ENCODE measurements at places on chromosomes 11 and 22.
A peak's percentile ranks its signal among the peaks of the same experiment; 100 is the strongest.

DNA sequence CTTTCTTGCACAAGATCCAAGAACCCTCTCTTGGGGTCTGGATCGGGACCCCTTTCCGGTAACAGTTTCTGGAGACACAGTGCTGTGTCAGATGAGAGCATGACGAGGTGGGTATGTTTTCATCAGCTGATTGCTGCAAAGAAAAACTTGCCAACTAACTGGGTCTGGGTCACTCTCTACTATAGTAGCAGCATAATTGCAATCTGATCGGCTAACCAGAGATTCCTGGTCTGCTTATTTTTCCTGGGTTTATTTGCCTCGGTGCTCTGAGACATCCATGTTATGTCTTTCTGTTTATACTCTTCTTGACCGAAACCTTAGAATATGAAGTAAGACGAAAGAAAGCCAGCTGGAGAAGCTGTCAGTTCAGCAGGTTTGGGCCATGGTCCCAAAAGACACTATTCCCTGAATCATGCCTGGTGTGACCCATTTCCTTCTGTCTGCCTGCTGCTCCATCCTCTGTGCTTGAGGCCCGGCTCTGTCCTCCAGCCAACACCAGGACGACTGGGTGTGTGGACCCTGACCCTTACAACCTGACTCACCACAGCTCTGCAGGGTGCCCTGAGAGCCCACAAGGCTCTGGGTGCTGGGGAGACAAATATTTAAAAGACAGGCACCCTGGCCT is 24.1 kb upstream of the CLMP start:
- DNase-seq = no peak

DNA sequence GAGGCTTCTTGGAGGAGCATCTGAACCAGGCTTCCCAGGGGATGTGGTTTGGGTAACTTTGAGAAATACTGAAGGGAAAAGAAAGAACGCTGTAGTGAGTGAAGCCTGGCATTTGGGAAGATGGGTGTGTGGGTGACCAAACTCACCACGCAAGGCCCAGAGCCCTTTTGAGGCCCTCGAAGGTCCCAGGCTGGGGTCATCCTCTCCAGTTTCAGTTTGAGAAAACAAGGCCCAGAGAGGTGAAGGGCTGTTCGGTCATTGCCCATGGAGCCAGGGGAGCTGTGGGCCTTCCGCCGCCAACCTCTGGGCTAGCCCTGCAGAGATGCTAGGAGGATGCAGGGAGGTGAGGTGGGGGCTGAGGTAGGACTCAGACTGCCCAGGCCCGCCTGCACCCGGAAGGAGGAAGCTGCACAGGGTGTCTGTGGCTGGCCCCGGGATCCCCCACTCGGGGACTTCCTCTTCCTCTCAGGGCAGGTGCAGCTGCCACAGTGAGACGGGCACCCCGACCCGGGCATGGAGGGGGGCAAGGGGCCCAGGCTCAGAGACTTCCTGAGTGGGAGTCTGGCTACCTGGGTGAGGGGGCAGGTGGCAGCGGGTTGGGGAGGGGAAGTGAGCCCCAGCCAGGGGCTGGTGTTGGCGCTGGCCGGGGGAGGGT is at the start of gene CCDC88B:
Gene CCDC88B (plus strand): TSS at position 451 of the 655 bp plus-strand sequence. CDS start 63 bp downstream, at position 514.
- peak; percentile 77 for DNase-seq

- DNase-seq = no peak
Measured at GRCh38 chr11:67534070-67534679, 10.9 kb upstream of the CABP2 start.

- DNase-seq = no peak
Measured at GRCh38 chr11:112235750-112236390, 9.6 kb downstream of the PTS start.

GRCh38 chr11:7552666-7553065 is 38.9 kb downstream of the PPFIBP2 start:
- DNase-seq = no peak

DNA sequence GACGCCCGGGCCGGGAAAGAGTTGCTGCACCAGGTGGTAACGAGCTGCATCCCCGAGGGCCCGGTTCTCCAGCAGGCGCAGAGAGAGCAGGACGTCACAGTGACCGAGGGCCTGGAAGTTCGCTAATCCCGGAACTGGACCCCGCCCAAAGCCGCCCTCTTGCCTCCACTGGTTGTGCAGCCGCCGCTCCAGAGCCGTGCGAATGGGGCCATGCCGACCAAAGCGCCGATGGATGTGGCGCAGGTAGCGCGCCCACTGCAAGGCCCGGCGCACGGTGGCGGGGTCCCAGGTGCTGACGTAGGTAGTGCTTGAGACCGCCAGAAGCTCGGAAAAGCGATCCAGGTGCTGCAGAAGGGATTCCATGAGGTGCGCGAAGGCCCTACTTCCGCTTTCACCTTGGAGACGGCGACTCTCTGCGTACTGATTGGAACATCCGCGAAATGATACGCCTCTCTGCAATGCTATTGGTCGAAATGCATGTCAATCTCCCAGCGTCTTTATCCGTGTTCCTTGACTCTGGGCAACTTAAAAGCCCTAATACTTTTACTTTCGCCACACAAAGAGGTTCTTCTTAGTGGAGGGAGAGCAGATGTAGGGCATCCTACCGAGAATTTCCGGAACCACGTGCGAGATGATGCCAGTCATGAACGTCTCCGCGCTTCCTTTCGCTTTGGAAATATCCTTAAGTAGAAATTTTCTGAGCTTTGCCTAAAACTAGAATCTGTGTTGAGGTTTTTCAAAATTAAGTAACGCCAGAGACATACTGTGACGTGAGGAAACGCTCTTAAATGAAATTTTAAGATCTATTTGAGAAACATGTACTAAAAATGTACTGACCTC is at the start of gene FANCF:
Gene FANCF (minus strand): TSS at position 376 of the 840 bp plus-strand sequence. CDS start 13 bp downstream, at position 363.
- DNase-seq = peak; percentile 93

DNA sequence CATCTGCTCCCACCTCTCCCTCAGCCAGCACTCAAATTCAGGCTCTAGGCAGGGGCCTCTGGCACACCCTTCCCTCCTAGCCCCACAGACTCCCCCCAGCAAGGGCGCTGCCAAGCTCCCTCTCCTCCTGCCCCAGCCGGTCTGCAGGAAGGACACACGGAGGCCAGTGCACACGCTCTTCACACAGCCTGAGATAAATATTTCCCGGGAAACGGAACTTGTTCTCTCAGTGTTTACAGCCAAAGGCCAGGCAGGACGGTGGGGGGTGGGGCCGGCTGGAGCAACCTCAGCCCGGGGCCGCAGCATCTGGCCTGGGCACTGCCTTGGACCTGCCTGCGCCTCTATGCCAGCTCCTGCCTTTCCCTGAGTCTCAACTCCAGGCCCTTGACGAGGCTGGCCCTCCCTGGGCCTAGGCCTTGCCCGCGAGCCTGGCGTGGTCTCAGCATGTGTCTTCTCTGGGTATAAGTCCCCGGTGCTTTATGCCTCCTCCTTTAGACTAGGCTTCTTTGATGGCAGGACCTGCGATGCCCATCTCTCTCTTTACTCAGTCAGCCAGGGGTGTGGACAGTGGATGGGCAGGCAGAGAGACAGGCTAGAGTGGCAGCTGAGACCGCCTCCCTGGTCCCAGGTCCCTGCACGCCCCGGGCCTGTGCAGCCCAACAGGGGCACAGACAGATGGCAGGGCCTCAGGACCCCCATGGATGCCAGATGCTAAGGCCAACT is 48.4 kb downstream of the PDE2A start:
- DNase-seq = no peak

DNA sequence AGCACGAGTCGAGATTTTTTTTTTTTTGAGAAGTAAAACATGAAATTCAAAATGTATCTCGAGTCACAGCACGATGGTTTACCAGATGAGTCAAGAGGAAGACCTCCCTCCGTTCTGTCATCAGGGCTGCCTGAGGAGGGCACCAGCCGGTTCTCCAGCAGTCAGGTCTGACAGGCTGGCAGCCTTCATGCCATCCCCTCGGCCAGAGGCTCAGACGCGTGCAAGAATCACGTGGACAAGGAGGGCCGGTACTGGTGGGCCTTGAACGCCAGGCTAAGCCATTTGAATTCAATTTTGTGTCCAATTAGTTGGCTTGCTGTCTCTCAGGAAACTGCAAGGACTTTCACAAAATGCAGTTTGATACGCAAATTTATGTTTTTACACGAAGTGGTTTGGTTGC is 1412.2 kb downstream of the BRD1 start:
- no peak for DNase-seq

- no peak for DNase-seq
Measured at GRCh38 chr22:46093796-46094195, 56.5 kb upstream of the PPARA start.

DNA sequence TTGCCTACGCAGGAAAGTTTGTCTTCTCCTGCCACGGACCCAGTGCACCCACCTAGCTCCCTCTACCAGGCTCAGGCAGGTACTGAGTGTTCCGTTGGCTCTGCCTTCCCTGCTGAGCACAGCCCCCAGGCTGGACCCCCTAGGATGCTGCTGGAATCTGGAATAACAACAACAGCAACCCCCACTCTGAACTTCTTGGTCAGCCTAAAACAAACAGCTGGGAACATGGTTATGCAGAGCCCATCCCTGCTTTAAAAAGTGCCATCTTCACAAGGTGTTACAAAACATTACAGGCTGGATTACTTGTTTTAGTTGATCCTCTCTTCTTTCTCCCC is 1.8 kb downstream of the OPCML start:
- DNase-seq = no peak

DNA sequence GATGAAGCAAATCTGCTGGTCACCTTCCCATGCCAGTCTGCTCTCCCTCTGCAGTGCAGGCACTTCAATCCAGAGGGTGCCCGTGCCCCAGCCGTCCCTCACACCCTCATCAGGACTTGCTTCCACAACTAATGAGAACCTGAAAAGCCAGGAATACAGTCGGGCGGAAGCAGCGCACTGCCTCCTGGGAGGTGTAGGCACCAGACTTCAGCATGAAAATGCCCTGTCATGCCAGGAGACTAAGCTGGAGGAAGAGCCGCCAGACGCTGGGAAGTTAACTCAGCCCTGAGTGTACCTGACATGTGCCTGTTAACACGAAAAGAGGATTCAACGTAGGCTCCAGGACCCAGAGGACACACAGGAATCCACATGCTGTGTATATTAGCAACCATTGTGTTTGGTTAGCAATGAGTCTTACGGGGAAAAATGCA is 40.1 kb upstream of the FLI1 start:
- DNase-seq = no peak

Measured in activated CD4-positive, alpha-beta T cell treated with anti-CD3 and anti-CD28 coated beads, Interleukin-2, amount 50 U/mL, for 4 hours (primary cell).